ENCODE measurements at places on chromosomes 16 and 17.

- H3K4me1 ChIP-seq = no peaks in the 10 kb centered on the region
- H3K4me3 ChIP-seq = no peak overlapping the region
- H3K27me3 ChIP-seq = no peaks in the 10 kb centered on the region
- H3K36me3 ChIP-seq = peaks cover 12% of the 10 kb centered on the region
- no peak for DNase-seq
These were observed 64.2 kb upstream of the DOC2B start for GRCh38 chr17:245611-246010.

DNA sequence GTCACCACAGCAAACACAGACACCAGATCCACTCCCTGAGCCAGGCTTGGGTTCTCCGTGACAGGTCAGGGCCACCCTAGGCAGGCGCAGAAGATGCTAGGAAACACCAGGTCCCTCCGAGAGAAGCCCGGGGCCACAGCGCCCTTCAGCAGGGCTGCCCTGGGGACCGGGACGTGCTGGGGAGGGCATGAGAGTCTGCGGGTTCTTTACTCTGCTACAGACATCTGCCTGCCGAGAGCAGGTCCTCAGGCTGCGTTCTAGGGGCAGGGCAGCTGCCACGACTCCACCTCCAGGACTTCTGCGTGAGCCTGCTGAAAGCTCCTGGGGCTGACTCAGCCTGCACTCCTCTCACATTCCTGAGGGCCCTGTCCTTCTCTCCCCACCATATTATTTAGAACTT lies 11.4 kb downstream of the MYLK3 start:
- H3K27ac ChIP-seq = no peak overlapping the region
- DNase-seq = no peak
- no peak overlapping the region for H3K4me3 ChIP-seq

GRCh38 chr17:8326511-8327302 lies 12.9 kb upstream of the ODF4 start:
- peaks cover 29% of the 10 kb centered on the region for H3K4me1 ChIP-seq
- DNase-seq = no peak
- no peaks in the 10 kb centered on the region for H3K36me3 ChIP-seq
- H3K27me3 ChIP-seq = peaks cover 2% of the 10 kb centered on the region
- peak overlapping the region; percentile 48 for H3K4me3 ChIP-seq

- H3K4me3 ChIP-seq = no peak overlapping the region
- H3K27ac ChIP-seq = no peak overlapping the region
- H3K27me3 ChIP-seq = no peaks in the 10 kb centered on the region
These were observed 50.0 kb downstream of the SSH2 start for GRCh38 chr17:29880031-29880430.

DNA sequence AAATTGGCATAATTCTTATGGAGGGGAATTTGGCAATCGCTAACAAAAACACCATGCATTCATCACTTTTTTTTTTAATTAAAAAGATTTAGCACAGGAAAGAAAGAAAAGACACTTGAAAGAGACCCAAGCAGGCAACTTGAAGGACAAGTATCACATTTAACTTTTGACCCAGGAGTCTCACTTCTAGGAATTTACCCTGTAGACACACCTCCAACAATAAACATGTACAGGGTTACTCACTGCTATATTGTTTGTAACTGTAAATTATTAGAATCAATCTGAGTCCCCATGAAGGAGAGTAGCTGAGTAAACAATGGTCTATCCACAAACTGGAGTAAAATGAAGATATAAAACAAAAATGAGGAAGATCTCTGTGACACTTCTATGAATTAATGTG lies 10.1 kb downstream of the KIAA0753 start:
- DNase-seq = no peak
- no peak overlapping the region for H3K27ac ChIP-seq
- no peaks in the 10 kb centered on the region for H3K27me3 ChIP-seq
- peaks cover 6% of the 10 kb centered on the region for H3K36me3 ChIP-seq

DNA sequence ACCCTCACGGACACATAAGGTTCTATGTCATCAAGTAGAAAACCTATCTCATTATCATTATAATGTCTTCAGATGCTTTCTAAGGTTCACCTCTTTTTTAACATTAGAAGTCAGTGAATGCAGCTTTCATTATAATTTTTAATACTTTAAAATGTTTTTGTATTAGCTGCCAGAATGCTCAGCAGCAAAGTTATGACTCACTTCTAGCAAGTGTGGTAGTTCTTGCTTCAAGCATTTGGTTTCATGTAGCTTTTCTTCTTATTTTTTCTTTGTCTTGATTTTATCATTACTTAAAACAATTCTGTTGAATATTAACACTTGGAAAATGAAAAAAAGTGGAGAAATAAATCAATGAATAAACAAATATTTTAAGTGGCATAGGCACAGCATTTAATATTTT lies 23.4 kb downstream of the LPCAT2 start:
- no peaks in the 10 kb centered on the region for H3K4me1 ChIP-seq
- H3K27ac ChIP-seq = no peak overlapping the region
- no peak for DNase-seq
- no peaks in the 10 kb centered on the region for H3K27me3 ChIP-seq
- H3K36me3 ChIP-seq = peaks cover 12% of the 10 kb centered on the region

DNA sequence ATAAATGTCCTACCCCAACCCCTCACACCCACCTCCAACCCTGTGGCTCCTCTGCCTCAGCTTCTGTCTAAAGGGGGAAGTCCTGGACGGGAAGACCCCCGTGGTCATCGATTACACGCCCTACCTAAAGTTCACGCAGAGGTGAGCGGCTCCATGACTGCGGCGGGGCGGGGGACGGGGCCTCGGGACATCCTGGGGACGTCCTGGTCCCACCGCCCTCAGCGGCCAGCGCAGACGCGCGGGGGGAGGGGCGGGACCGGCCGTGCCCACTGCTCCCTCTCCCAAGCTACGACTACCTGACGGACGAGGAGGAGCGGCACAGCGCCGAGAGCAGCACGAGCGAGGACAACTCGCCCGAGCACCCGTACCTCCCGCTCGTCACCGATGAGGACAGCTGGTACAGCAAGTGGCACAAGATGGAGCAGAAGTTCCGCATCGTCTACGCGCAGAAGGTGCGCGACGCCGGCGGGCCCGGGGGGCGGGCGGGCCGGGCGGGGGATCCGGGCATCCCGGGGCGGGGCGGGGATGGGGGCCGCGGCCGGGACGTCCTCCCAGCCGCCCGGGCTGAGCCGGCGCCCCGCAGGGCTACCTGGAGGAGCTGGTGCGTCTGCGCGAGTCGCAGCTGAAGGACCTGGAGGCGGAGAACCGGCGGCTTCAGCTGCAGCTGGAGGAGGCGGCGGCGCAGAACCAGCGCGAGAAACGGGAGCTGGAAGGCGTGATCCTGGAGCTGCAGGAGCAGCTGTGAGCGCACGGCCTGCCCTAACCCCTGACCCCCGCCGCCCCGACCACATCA lies 6.7 kb downstream of the RUNDC3A start:
- no peak for DNase-seq
- H3K27ac ChIP-seq = no peak overlapping the region
- H3K27me3 ChIP-seq = peaks cover 38% of the 10 kb centered on the region

DNA sequence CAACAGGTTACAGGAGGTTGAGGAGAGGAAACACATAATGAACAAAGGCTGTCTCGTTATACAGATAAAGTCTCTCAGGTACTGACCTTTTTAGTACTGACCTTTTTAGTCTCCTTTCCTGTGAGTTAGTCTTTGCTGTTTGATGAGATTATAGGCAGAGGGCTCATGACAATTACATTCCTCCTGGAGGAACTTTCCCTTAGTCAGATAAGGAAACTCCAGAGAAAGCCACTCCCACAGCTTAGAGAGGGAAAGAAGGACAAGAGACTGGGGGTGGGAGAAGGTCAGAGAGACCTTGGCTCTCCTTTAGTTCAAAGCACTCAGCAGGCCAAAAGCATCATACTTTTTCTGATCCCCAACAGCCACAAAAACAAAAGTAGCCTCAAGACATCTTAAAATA lies 15.3 kb upstream of the PSMD7 start:
- no peaks in the 10 kb centered on the region for H3K27me3 ChIP-seq
- no peaks in the 10 kb centered on the region for H3K36me3 ChIP-seq
- no peak overlapping the region for H3K4me3 ChIP-seq
- no peak overlapping the region for H3K27ac ChIP-seq
- no peaks in the 10 kb centered on the region for H3K4me1 ChIP-seq
- no peak for DNase-seq

DNA sequence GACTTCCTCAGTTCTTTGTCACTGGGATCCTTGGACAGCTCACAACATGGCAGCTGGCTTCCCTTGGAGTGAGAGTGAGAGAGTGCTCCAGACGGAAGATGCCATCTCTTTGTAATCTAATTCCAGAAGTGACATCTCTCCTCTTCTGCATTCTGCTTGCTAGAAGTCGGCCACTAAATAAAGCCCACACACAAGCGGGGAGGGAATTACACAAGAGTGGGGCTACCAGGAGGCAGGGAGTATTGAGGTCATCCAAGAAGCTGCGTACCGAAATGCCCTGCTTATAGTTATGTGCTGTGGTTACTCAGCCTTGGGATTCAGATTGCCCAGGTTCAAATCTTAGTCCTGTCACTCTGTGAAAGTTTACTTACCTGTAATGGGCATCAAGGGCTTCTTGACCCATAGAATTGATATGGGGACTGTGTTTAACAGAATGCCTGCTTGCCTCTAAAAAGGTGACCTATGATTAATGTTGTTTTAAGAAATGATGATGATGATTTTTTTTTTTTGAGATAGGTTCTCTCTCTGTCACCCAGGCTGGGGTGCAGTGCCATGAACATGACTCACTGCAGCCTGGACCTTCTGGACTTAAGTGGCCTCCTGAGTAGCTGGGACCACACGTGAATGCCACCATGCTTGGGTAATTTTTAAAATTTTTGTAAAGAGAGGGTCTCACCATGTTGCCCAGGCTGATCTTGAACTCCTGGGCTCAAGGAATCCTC lies 120.9 kb upstream of the HS3ST2 start:
- H3K27ac ChIP-seq = no peak overlapping the region
- H3K27me3 ChIP-seq = peaks cover 21% of the 10 kb centered on the region
- H3K4me1 ChIP-seq = no peaks in the 10 kb centered on the region
- H3K4me3 ChIP-seq = no peak overlapping the region
- DNase-seq = no peak
- H3K36me3 ChIP-seq = no peaks in the 10 kb centered on the region

DNA sequence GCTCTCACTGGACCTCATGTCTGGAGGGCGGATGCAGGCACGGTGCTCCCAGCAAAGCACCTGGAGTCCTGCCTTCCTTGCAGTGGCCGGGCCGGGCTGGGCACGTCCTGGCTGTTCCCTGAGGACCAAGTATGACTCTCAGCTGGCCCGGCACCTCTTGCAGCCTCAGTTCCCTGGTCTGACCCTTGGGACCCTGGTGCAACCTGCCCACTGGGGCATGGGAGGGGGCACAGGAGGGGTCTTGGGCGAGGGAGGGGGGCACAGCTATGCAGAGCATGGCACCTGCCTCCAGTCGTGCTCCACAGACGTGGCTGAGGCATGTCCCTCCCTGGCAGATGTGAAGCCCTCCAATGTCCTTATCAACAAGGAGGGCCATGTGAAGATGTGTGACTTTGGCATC lies 19.6 kb downstream of the MAP2K3 start:
- H3K27me3 ChIP-seq = no peaks in the 10 kb centered on the region

GRCh38 chr17:43915559-43915958 lies 8.2 kb upstream of the MPP2 start:
- H3K4me1 ChIP-seq = no peaks in the 10 kb centered on the region
- no peak overlapping the region for H3K27ac ChIP-seq
- peaks cover 4% of the 10 kb centered on the region for H3K27me3 ChIP-seq
- no peak overlapping the region for H3K4me3 ChIP-seq
- no peaks in the 10 kb centered on the region for H3K36me3 ChIP-seq

DNA sequence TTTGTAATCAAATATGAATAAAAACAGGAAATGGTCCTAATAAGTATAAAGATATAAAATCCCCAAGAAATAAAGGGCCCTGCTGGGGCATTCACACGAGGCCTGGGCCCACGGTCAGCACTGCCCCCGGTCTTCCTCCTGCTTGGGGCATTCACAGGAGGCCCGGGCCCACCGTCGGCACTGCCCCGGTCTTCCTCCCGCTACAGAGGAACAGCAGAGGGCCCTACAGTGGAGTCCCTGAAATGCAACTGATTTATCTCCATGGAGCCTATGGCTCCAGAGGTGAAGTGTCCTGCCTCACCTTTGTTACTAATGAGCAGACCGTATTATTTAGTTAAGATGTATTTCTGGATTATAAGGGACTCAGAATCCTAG lies 46.5 kb downstream of the MAP1LC3B start:
- DNase-seq = no peak
- no peak overlapping the region for H3K27ac ChIP-seq
- H3K27me3 ChIP-seq = no peaks in the 10 kb centered on the region
- peaks cover 11% of the 10 kb centered on the region for H3K4me1 ChIP-seq
- peaks cover 37% of the 10 kb centered on the region for H3K36me3 ChIP-seq

- no peak overlapping the region for H3K27ac ChIP-seq
- DNase-seq = no peak
- H3K4me3 ChIP-seq = no peak overlapping the region
These were observed 40.4 kb upstream of the ABCA5 start for GRCh38 chr17:69367298-69367697.

GRCh38 chr16:86443508-86444147 lies 66.7 kb upstream of the FOXF1 start:
- H3K27ac ChIP-seq = no peak overlapping the region
- DNase-seq = no peak
- H3K4me3 ChIP-seq = no peak overlapping the region
- H3K36me3 ChIP-seq = no peaks in the 10 kb centered on the region
- peaks cover 10% of the 10 kb centered on the region for H3K27me3 ChIP-seq

GRCh38 chr16:7615565-7615964 lies 282.9 kb downstream of the RBFOX1 start:
- no peaks in the 10 kb centered on the region for H3K36me3 ChIP-seq
- no peak overlapping the region for H3K4me3 ChIP-seq

DNA sequence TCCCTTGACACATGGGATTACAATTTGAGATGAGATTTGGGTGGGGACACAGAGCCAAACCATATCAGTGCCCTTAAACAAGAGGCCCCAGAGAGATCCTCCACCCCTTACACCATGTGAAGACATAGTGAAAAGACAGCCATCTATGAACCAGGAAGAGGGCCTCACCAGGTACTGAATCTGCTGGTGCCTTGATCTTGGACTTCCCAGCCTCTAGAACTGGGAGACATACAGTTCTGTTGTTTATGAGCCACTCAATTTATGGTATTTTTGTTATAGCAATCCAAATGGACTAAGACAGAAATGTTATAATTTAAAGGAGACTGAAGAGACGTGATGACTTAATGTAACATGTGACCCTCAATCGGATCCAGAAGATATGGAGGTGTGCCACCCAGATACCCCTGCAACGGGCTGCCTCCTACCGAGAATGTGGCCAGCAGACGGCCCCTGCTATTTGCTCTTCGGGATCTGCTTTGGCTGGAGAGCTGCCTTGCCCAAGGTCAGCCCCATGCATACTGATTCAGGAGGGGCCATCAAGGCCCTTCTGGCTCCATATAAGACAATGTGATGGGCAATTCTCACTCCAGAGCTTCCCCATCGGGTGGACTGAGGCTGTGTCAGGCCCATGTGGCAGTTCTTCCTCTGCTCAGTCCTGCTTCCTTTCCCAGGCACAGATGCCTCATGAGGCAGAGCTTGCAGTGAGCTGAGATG lies 80.6 kb downstream of the NETO2 start:
- peaks cover 40% of the 10 kb centered on the region for H3K4me1 ChIP-seq
- no peak overlapping the region for H3K27ac ChIP-seq
- DNase-seq = no peak
- no peaks in the 10 kb centered on the region for H3K36me3 ChIP-seq
- no peak overlapping the region for H3K4me3 ChIP-seq
